Activated gamma-delta T cell (primary cell): ENCODE measurements at places on chromosomes 5 and 9.

GRCh38 chr9:95104980-95105379 is 212.5 kb downstream of the FANCC start:
- no peak for DNase-seq

DNA sequence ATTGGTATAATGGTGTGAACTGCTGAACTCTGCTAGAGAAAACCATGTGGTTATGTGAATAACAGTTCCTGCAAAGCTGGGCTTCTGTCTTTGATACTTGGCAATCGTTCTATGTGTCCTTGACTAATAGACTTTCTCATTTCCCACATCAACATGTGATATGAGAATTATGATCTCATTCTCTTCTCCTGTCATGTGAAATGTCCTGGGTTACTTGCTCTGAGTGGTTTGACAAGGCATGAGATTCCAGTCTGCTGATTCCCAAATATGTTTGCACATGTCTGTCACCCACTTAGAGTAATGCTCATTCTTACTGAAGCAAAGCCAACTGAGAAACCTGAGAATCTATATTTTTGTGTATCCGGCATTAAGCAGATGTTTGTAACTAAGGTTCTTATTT is 141.2 kb downstream of the PARP8 start:
- DNase-seq = no peak

DNA sequence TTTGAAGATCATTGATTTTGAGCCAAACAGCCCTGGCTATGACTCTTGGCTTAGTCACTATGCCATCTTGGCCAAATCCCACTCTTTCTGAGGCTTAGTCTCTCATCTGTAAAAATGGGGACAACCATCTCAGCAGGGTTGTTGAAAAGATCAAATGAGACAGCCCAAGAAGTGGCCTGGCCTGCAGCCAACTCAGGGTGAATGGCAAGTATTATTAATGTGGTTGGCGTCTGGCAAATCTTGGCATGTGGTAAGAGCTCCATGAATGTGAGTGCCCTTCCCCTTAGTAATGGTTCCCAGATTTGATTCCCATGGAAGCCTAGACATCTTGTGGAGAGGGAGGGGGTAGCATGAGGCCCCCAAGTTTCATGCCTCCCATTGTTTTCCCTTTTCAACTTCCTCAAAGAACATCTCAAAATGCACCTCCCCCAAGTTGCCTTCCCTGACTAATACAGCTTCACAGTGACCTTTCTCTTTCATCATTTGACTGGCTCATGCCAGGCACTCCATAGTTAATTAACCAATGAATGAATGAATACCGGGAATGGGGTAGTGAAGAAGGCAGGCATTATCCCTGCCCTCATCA is 11.8 kb upstream of the TGFBI start:
- DNase-seq = no peak

DNA sequence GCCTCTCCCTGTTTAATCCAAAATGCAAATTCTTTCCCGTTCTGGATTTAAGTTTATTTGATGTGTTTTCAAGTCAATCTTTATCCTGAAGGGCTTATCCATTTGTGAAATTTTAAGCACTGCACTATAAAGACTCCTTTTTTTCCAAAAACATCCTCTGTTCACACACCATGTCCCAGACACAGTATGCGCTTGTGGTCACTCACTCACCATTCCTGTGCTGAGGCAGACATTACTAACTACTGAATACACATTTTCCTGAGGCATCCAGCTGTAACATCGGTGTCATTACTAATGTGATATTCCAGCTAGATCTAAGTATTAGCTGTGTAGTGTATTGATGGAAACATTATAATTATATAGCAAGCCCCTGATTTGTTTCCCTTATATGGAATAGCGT is 298.4 kb downstream of the KCTD16 start:
- DNase-seq = no peak

GRCh38 chr5:142904416-142904815 is 134.2 kb downstream of the ARHGAP26 start:
- DNase-seq = no peak

- DNase-seq = no peak
These were observed 396.5 kb downstream of the ANXA1 start for GRCh38 chr9:73548201-73548600.

GRCh38 chr5:98102936-98103335 is 670.5 kb upstream of the RGMB start:
- DNase-seq = no peak

- no peak for DNase-seq
These were observed 45.3 kb upstream of the DENND4C start for GRCh38 chr9:19185191-19185590.

- DNase-seq = no peak
These were observed 157.2 kb upstream of the PHYKPL start for GRCh38 chr5:178389796-178390195.

GRCh38 chr5:122138356-122138755 is 9.0 kb downstream of the ZNF474 start:
- no peak for DNase-seq

GRCh38 chr5:139438707-139439012 is 665 bp downstream of the DNAJC18 start:
- DNase-seq = no peak

- DNase-seq = no peak
These were observed 42.7 kb upstream of the CDC42SE2 start for GRCh38 chr5:131221008-131221703.
